Inflammatory macrophage treated with lipopolysaccharide for 4 hours (primary cell): ENCODE measurements at places on chromosomes 12 and 14.
A peak's percentile ranks its signal among the peaks of the same experiment; 100 is the strongest.

DNA sequence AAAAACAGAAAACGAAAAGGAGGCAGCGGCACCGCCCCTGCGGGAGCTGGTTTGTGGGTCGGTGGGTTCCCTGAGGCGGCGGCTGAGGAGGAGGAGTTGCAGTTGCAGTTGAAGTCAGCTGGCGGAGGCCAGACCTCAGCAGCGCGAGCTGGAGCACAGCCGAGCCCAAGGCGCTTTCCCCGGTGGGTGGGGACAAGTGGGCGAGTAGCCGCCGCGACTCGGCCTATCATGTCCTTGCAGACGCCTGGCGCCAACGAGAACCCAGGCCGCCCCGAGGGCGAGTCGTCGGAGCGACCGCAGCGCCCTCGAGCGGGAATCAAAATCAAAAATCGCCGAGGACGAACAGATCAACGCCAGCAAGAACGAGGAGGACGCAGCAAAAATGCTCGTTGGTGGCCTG lies 12.7 kb upstream of the CLEC1A start:
- no peak for DNase-seq

- no peak for DNase-seq
Observed at GRCh38 chr14:104599446-104599845, 5.1 kb downstream of the TMEM179 start.

GRCh38 chr14:75968456-75968855 lies 13.3 kb downstream of the TGFB3 start:
- DNase-seq, result no peak

- DNase-seq, result peak; percentile 49
Observed at GRCh38 chr14:74913986-74914573, 9.0 kb downstream of the RPS6KL1 start.

GRCh38 chr14:59297071-59297776 lies 108.8 kb downstream of the DAAM1 start:
- DNase-seq, result no peak

DNA sequence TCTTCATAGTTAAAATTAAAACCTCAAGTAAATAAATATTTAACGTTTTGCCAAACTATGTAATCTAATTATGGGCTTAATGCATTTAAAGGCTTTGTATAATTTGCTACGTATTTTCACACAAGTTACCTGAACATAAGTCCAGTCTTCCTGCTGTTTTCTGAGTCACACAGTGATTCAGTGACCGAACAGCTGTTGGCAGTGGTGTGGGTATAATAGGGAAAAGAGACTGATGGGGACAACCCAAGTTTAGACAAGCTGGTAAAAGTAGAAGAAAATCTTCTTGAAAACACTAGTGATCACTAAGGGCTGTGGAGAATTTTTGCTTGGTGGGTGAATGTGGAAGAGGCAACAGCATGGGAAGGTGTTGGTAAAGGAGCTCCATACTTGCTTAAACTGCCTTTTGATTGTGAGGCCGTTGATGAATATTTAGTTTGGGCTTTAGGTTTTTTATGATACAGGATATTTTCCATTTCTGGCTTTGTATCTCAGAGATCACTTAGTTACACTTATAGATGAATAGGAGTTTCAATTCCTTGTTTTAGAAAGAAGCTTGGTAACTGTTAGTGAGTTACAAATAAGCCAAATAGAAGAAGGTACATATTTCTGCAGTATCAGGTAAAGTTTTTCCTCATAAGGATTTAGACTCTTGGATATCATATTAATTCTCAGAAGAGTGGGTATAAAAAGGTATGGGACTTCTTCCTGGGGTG lies 23.9 kb downstream of the LRRK2 start:
- DNase-seq, result no peak
